ENCODE measurements at places on chromosomes 11 and 22.

DNA sequence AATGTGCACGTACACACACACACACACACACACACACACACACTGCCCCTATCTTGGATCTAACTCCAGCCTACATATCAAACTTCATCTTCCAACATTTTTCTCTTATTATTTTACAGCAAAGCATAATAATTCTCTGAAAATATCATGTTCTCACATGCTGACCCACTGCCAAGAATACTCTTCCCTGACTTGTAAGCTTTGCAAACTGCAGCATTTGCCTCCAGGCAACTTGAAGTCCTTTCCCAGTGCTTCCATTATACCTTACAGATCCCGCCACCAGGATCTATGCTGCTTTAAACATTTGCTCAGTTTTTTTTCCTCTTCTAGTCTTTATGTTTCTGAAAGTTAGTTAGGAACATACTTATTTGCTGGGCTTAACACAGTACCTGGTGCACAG, 483.3 kb upstream of the ARHGAP42 start:
- DNase-seq, result no peak

DNA sequence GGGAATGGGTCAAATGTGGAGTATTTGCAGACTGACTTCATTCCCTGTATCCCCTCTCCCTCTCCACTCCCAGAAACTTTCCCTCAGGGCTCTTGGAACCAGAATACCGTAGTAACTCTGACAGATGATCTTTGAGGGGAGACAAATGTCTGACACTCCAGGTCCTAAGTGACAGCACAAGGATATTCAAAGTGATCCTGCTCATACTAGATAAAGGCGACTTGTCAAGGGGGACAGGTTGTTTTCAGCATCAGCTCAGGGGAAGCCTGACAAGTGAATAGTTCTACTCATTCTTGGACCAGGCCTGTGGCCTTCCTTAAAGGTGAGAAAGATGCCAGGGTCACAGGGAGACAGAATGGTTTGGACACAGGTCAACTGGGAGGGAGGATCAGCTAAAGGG, 92.8 kb downstream of the NXPE2 start:
- no peak for DNase-seq

DNA sequence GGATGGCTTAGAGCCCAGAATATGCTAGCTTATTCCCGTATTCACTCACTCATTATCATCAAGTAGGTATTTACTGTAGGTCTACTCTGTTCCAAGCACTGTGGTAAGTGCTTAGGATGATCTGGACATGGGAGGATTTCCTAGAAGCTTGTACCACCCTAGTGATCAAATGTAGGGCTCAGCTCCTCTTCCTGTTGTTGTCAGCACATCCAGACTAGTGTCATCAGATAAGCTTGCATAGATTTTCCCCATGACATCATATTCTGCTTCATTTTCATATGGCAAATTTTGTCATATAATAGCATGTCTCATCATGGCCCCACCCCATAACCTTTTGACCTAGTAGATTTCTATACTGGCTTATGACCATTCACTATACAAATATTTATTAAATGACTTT, 19.3 kb upstream of the NUCB2 start:
- no peak for DNase-seq

DNA sequence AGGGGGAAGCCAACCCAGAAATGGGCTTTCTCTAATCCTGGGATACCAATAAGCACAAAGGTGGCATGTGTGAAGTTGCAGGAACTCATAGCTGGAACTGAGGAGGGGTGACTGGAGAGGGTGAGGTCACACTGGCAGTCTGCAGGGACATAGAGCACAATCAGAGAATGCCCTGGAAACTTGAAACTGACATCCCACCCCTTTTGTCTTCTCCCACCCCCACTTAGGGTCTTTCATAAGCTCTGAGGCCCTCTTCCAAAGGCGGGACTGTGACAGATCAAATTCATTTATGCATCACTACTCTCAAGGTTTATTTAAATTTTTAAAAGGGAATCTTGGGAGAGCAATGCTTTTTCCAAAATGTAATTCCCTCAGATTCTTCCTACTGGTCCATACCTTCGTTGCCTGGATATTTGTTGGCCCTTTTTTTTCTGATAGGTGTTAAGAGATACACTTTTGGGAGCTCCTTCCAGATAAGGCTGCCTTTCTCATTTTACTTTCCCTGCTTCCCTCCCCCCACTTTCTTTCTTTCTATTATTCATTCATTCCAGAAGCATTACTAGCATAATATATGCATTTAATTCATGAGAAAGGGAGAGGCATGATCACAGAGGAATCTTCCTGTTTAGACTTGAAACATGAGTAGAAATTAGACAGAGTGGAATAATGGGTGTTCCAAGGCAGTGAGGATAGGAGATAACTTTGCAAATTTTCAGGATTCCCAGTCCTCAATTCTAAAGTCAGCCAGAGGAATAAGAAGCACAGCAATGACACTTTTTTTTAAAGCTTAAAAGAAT, 14.8 kb downstream of the OR51E2 start:
- DNase-seq, result no peak

DNA sequence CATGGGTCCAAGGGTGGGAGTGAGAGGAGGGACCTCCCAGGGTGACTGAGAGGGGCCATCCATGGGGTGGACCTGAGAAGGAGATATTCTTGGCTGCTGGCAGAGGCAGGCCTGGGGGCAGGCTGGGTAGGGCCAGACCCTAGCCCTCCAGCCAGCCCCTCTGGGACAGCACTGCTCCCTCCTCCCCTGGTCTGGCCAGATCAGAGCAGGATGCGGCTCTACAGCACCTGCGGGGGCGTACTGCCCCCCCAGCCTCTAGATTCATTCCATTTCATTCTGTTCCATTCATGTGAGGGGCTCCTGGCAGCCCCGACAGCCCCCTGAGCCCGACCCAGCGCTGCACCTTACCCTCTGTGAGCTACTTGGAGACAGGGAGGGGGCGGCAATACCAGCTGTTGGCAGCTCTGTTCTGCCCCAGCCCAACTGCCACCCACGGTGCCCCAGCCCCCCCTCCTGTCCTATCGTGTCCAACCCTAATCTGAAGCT, 34.3 kb upstream of the MYRF start:
- no peak for DNase-seq

GRCh38 chr11:106828976-106829375, 189.3 kb downstream of the GUCY1A2 start:
- DNase-seq, result no peak

DNA sequence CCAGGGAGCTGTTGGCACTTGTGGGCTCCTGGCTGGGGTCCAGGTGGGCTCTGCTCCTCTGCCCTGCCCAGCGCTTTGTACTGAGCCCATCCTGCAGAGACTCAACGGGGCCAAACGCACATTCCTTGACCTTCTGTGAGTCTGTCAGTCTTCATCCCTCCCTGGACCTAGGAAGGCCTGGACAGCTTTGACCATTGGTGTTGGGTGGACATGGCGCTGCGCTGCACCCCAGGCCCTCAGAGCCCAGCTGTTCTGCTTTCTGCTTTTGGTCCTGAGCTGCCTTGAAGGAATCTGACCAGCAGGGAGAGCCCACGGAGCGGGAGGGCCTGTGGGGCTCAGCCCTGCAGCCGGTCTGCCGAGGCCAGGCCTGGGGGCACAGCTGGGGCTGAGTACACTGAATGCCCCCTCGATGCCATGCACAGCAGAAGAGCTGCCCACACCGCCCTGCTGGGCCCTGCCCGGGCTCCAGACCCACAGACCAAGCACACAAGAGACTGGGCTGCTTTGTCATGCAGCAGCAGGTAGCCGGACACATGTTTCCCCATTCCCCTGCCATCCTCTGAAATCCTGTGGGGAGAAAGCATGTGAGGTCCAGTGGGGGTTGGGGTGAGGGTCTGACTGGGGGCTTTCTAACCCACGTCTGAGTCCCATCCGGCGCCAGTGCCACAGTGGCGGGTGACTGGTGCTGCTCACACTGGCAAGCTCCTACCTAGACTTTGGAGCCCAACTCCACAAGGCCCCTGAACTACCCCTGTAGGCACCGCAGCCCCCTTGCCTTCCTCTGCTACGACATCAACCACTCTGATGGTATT, 24.1 kb upstream of the CCDC188 start:
- DNase-seq, result no peak

DNA sequence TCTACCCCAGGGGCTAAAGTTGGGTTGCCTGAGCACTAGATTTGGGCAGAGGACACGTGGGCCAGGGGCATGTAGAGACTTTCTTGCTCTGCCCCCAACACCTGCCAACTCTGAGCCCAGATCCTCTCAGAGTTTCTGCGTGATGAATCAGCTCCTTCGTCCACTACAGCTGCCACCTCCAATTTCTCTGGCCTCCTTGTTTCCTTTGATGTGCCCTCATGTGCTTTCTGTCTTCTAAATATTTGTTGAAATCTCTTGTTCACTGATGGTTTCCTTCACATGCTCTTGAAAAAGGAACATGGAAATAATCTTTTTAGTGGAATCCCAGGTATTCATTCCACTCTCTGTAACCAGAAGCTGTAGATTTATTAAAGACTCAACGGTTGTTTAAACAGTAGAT, 8.0 kb downstream of the IZUMO1R start:
- DNase-seq, result no peak

GRCh38 chr11:31106968-31107576, 262.5 kb downstream of the DCDC1 start:
- DNase-seq, result no peak

GRCh38 chr11:2745511-2745910, 45.7 kb upstream of the KCNQ1OT1 start:
- no peak for DNase-seq

GRCh38 chr11:539971-540481, 2.7 kb downstream of the LRRC56 start:
- no peak for DNase-seq

- no peak for DNase-seq
Measured at GRCh38 chr11:64202992-64203391, 3.5 kb upstream of the FERMT3 start.

GRCh38 chr22:18110194-18110953, at the start of gene TUBA8:
Gene TUBA8 (plus strand): TSS chr22:18110809. CDS start chr22:18110866, 57 bp downstream.
- DNase-seq, result peak; percentile 35

GRCh38 chr11:32935462-32936029, 42.9 kb downstream of the QSER1 start:
- DNase-seq, result no peak

DNA sequence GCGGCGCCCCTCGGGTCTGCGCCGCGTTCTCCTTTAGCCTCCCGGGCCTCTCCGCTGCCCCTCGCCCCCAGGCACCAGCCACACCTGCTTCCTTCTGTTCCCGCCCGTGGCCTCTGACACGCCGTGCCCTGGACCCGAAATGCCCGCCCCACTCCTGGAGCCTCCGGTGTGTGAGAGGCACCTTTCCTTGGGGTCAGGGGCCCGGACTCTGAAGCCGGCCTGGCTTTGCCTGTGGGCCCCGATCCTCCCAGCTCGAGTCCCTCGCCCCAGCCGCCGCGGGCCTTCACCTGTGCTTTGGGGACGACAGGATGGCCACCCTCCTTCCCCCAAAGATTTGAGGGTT, 661 bp upstream of the CDPF1 start:
- DNase-seq, result no peak

DNA sequence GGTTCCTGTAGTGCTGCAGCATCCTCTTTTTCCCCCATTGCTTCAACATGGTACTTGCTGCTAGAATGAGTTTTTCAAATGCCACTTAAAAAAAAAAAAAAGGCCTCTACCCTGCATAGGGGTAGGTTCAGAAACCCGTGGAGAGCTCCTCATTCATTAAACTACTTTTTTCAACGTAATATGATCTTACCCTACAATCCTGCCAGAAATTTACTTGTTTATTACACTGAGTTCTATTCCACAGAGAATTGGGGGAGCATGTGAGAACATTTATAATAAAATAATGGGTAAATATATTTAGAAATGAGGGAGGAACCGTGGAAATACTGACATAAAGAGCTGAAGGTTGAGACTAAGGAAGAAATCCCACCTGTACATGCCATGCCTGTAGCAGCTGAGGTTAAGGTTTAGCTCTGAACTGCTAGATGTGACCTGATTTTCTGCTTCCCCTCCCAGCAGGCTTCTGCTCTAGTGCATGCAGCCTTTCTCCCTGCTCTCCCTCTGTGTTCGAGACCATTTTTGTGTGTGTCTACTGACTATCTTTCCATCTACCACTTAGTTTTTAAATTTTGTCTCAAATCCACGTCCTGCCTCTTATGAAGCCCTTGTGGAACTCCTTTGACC, 225.7 kb downstream of the DDX10 start:
- no peak for DNase-seq

DNA sequence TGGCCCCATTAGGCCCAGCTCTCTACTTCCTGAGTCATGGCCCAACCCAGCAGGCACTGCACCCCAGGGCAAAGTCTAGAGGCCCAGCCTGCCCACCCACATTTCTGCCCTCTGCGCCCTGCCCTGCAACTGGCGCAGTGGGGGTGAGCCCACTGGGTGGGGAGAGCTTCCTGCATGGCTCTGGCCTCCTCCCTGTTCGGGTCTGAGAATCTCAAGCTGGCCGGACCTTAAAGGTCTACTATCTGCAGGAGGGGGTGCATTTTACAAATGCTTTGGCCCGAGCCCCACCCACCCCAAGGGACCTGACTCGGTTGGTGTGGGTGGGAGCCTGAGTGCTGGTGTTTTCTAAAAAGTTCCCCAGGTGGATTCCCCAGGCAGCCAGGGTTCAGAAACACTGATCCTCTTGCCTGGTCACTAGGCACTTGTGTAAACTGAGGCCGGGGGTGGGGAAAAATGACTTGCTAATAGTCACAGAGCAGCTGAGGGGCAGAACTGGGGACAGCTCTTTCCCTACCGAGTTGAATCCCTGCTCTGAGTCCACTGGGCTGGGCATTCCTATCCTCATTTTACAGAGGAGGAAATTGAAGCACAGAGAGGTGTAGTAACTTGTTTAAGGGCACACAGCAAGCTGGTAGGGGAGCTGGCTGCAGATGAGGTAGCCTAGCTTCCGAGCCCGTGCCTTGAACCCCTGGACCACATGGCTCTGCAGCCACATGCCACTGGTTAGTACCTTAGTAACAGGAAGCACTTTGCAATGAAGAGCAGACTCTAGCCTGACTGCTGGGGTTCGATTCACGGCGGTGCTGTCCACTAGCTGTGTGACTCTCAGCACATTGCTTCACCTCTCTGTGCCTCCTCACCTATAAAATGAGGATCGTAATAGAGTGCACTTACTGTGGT, 36.3 kb downstream of the CD82 start:
- DNase-seq, result no peak

DNA sequence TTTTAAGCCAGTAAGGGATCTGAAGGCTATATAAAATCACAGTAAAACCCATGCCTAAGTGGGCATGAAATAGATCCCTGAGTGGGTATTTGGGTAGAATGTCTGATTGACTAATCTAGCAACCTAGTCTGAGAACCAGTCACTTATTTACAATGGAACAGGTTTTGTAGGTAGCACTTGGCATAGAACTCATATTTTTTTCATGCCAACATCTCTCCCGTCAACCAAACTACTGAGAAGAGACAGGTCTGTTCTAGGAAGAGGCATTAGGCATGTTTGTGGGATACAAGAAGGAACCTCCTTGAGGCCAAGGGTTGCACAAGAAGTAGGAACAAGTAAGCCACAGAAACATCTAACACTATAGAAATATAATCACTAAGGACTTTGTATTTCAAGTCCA, 840.4 kb upstream of the TENM4 start:
- no peak for DNase-seq

- no peak for DNase-seq
Measured at GRCh38 chr22:44385781-44386180, 73.0 kb upstream of the SHISAL1 start.

GRCh38 chr22:43152357-43153071, 1.2 kb downstream of the TSPO start:
- DNase-seq, result peak; percentile 17

GRCh38 chr11:124301548-124301947, 12.2 kb downstream of the OR8D1 start:
- DNase-seq, result no peak

GRCh38 chr11:63663809-63664208, 7.4 kb downstream of the ATL3 start:
- no peak for DNase-seq

GRCh38 chr22:43109921-43110443, 568 bp upstream of the BIK start:
- no peak for DNase-seq
